ELF-1 (cell line): ENCODE measurements at places on chromosomes 11 and 22.

DNA sequence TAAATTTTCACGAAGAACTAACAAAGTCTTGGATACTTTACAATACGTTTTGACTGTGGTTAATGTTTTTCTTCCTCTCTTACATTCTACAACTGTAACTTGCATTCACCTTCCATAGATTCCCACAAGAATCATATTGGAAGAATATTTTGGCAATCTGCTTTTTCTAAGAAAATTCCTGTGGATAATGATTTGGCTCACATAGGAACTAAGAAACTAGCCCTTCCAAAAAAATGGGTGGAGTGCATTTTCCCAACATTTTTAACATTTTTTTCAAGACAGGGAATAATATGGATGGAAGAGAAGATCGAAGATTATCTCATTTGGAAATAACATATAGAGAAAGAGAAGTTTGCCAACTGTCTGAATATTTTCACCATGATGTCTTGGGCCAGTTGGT, 256.9 kb upstream of the POU2AF2 start:
- DNase-seq = no peak

GRCh38 chr11:130999992-131000770, 83.9 kb upstream of the SNX19 start:
- DNase-seq = no peak

- no peak for DNase-seq
These were observed 126.9 kb downstream of the KCNQ1 start for GRCh38 chr11:2571598-2572281.

DNA sequence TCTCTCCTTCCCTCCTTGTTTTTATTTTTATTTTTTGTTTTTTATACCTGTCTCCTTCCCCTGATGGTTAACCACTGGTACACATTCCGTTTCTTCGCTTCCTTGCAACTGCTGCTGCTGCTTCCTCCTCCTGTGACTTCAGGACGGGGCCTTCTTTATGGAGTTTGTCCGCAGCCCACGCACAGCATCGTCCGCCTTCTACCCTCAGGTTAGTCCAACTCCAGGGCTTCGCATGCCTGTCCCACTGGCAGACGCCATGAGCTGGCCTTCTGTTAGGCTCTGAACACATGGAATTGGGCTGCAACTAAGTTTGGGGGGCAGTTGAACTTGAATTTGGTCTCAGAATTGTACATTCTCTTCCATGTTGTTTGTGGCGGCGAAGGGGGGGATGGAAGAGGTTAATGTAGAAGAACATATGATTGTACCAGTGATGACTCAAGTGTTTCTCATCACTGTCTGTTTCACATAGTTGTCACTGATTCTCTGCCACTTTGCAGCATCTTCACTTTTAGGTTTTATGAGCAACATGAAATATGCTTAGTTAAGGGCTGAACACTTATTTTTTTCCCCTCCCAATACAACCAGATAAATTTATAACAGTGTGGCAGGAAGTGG, 83.0 kb upstream of the YWHAH start:
- no peak for DNase-seq

- no peak for DNase-seq
These were observed 467.6 kb downstream of the SOX6 start for GRCh38 chr11:15888556-15889345.

DNA sequence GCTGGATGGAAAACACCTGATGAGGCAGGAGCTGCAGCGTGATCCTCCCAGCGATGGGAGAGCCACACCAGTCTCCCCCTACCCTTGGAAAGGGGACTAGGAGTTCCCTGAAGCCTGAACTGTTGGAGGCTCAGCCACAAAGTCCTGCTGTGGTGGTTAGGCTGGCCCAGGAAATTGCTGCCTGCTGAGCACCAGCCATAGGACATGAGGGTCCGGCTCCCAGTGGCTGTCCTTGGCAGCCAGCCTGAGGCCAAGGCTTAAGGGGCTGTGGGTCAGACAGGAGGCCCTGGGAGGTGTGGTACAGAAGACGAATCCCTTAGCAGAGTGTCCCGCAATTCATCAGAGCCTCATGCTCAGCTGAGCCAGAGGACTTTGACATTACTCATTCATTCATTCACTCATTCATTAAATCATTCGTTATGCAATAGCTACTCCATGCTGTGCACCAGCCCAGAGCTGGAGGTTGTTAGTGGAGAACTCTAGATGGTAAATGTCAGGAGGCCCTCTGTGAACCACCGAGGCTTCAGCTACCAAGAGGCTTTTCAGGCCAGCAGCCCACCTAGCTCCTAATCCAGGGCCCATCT, 14.4 kb upstream of the SEC14L4 start:
- DNase-seq = no peak
